Smooth muscle cell of bladder (primary cell): ENCODE measurements at places on chromosomes 16 and 17. TPM values are rescaled to one million over a fixed set of nuclear protein-coding genes. Genes with fewer than 3 reads are reported as not detected.

The ST6GALNAC2 gene
- total RNA-seq, result 1.0 and 4.1 TPM in 2 replicates

The ABI3 gene
- total RNA-seq, result 0.09 and 0.14 TPM in 2 replicates

The CCL1 gene
- not detected in 2 replicates for total RNA-seq

The TEKT1 gene
- not detected in 2 replicates for total RNA-seq

The KCNG4 gene
- not detected in 2 replicates for total RNA-seq
